A172 (cell line): ENCODE measurements at places on chromosomes 3 and 15.
A peak's percentile ranks its signal among the peaks of the same experiment; 100 is the strongest.

DNA sequence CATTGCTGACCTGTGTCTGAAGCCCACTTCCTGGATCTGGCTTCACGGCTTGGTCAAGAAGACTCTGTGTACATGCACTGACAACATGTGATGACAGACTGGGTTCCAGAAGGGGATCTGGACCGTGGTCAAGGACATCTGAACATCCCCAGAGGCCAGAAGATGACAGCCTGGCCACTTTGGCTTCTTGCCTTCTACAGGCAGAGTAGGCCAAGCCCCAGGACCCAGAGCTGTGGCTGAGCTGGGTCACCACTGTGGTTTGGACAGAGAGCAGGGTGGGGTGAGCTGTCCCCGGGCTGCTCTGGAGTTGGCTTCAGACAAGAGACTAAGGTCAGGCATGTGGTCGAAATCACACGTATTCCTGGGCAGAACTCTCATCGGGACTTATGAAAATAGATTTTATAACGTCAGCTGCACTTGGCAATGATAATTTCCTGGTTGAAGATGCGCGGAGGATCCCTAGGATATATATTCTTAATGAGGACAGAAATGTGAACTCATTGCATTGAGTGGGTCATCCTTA, 114.1 kb upstream of the FRMD4B start:
- DNase-seq = no peak

DNA sequence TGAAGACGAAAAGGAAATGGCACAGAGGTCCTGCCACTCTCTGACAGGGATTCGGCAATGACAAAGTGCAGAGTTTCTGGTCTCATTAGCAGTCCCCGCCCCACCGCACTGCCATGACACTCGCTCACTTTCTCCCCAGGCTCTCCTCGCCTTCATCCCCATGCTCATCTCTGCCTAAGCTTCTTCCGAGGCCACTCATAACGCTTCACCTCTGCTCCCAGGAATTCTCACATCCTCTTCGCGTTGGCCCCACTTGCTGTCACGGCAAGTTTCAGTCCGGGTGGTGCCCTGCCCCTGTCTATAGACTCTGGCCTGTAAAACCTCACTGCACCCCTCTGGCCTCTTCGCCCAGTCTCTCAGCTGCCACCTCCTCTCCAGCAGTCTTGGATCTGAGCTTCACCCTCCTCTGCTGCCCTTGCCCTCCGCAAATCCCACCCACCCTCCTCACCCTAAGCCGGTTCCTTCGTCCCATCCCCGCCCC, 654 bp downstream of the RUBCN start:
- DNase-seq = peak; percentile 35

- DNase-seq = no peak
Observed at GRCh38 chr15:32943711-32944110, 225.9 kb downstream of the GREM1 start.

GRCh38 chr3:141235661-141236171, 4.1 kb downstream of the PXYLP1 start:
- DNase-seq = no peak

DNA sequence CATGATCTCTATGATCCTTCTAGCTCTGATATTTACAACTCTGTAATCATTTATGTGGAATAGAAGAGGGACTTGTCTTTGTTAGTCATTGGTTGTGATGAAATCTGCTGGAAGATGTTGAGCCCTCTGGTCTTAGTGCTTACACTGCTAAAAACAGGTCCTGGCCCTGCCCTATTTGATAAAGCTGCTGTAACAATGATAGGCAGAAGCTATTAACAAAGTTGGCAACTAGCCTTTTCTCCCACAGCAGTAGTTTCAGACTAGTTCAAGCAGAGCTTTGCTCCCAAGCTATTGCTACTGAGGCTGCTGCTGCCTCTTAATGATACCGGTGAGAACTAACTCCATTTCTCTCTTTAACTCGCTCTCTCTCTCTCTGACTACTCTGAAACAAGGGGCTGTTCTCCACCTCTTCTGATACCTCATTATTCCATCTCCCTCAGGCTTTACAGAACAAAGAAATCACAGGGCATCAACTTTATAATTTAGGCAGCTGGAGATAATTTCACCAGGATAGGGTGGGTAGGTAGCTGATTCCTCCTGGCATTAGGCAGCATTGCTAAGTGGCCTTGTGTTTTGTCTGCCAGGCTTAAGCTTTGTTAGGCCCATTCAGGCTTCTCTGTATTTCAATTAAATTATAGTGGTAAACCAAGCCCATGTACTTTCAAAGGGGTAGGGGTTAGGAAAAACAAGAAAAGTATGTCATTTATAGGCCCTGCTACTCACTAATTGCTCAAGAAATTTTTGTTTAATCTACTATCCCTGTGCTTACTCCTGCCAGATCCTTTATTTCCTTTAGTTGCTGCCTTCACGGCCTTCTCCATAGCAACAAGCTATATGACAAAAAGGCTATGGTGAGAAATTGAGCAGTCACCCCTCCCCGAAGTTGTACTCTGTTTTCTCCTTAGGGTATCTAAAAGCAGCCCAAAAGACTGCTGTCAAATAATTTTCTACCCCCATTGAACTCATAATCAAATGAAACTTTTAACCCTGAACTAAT, 139.6 kb downstream of the RBPMS2 start:
- DNase-seq = no peak

- peak; percentile 13 for DNase-seq
Observed at GRCh38 chr15:90037961-90038631, 37.0 kb downstream of the ZNF710 start.

- peak; percentile 34 for DNase-seq
Observed at GRCh38 chr15:76183930-76184649, 124.3 kb downstream of the TMEM266 start.
